NCI-H524 treated with DMSO at 0.1 percent for 48 hours (cell line): ENCODE measurements at places on chromosomes 7 and 10.

GRCh38 chr7:5012985-5013384 lies 32.7 kb upstream of the RBAK start:
- no peak for DNase-seq

GRCh38 chr7:92266415-92267241 lies 20.9 kb downstream of the ANKIB1 start:
- no peak for DNase-seq

GRCh38 chr10:1141701-1142100 lies 85.5 kb downstream of the WDR37 start:
- no peak for DNase-seq

GRCh38 chr7:29565224-29565630 lies 1.6 kb downstream of the PRR15 start:
- no peak for DNase-seq

DNA sequence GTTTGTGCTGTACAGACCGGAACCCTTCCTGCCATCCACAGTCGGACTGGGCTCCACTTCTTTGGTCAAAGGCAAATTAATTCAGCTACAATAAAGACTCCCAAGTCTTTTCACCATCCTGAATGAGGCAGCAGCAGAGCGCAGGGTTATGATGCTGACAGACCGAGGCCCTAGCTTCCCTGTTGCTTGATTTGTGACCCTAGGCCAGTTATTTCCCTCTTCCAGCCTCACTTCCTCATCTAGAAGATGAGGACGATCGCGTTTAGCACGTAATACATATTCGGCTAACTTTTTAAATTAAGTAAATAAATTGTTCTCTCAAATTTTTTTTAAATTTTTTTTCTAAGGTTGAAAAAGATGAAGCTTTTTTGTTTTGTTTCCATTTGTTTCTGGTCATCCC lies 18.1 kb downstream of the ADRB1 start:
- no peak for DNase-seq
